ENCODE measurements at places on chromosomes 6 and 20. TPM values are rescaled to one million over a fixed set of nuclear protein-coding genes. Genes with fewer than 3 reads are reported as not detected.

The NRSN1 gene
- total RNA-seq = not detected

The C6orf120 gene
- total RNA-seq = 24.4 TPM

The CLDN20 gene
- total RNA-seq = not detected

The WRNIP1 gene
- total RNA-seq = 49.1 TPM

The GMPR gene
- 10.9 TPM for total RNA-seq
